ENCODE measurements at places on chromosomes 4 and X. TPM values are rescaled to one million over a fixed set of nuclear protein-coding genes. Genes with fewer than 3 reads are reported as not detected.
A peak's percentile ranks its signal among the peaks of the same experiment; 100 is the strongest.

DNA sequence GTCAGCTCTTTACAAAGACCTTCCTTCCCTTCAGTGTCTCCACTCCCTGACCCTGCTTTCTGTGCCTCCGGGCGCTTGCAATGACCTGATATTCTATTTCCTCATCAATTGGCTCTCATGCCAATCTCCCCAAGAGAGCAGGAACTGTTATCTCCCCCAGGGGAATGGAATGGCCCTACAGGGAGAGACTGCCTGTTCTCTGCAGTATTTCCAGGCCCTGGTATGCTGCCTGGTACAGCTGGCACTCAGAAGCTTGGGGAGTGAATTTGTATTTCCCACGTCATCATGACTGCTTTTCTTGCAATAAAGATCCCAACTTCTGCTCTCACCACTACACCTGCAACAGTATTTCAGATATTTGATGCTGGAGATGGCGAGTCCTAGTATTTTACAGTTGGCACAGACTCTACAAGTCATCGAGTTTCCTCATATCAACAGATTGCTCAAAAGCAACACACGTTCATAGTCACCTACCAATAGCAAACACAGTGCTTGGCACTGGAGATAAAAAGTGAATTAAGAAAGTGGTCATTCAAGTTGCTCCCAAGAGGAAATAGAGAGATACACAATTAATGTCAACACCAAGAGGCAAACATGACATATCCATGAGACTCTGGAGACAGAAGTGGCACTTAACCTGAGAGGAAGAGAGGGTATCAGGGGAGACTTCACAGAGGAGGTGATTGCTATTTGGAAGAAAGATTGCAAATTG, 90.5 kb upstream of the EGFL6 start:
- no peak for DNase-seq

GRCh38 chr4:41013746-41014145, 200.6 kb downstream of the APBB2 start:
- DNase-seq: no peak

Gene ARHGAP6
- 1.4 TPM for total RNA-seq

DNA sequence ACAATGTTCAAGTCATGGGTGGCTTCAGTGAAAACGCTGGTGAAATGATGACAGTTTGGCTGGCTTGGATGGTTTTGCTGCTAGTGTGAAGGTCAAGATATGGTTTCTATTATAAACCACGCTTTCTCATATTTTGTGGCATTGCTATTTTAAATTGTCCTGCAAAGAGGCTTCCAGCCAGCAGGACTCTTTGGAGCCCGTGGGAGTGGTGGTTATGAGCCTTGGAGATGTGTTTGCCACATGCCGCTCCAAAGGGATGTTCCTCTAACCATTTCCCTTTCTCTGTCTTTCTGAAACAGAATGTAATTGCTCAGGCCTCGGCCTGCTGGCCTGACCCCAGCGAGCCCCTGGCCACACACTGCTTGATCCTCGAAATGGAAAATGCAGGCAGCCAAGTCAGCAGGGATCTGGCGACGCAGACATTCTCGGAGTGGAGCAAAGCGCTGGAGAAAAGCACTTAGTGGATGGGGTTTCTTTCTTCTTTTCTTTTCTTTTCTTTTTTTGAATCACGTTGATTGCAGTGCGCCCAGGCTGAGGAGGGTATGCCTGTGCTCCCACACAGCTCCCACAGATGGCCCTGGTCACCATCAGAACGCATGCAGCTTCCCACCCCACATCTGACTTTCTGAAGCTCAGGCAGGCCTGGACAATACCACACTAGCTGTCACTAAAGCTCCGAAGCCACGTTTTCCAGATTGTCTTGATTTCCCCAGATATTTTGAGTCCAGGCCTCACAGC, 114.0 kb downstream of the ENPP6 start:
- DNase-seq: no peak

DNA sequence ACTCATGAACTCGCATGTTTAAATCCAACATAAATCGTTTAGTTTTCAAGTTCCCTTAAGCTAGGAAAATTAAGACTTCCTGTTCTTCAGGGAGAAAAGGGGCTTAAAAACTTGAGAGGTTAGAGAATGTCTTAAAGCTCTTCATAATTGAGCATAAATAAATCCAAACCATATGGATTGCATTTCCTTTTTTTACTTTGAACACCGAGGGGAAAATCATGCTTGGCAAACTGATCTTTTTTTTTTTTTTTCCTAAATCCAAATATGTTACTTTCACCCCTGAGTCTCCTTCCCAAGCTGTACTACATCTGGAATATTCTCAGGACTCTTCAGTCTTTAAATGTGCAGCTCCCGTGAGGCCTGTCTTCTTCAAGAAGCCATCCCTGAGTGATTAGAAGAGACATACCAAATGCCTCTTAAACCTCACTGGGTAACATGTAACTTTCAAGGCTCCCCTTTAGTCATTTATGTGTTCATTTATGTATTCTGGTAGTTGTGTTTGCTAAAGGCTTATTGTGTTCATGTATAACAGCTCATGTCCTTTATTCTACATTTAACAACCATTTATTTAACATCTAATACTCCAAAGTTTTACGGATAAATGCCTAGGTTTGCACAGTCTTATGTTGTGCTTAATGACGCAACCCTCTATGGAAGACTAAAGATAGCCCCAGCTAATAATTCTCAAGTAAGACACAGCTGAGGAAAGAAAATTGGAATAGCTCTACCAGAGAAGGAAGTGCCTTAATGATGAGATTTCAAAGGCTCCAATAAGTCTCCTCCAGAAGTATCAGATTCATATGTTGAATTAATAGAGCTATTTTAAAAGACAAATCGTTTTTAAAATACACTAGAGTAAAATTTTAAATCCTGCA, 107.0 kb downstream of the AGTR2 start:
- no peak for DNase-seq

DNA sequence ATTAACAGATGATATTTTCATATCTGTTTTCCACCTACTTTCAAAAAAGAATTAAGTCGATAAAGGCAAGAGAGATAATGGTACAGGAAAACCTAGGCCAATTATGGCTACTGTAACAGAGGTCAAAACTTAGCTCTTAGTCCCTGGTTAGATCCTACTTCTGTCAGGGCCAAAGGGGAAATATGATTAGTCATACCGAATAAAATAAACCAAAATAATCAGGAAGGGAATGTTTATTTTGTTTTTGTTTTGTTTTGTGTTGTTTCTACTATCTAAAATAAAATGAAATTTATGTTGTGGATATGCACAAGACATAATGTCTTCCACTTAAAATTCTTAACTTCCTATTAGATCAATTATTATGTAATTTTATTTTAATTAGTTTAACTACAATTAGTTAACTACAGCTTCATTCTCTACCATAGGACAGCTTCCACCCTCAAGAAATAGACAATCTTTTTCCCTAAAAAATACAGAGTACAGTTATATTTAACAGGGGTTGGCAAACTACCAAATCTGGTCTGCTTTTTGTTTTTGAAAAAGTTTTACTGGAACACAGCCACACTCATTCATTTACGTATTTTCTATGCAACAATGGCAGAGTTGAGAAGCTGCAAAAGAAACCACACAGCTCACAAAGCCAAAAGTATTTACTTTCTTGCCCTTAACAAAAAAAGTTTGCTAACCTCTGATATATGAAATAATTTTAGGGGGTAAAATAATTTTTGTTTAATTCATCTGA, 25.4 kb downstream of the TMEM47 start:
- no peak for DNase-seq

Gene CACNA1F
- total RNA-seq: not detected

- DNase-seq: no peak
Measured at GRCh38 chrX:154063234-154063633, 34.3 kb downstream of the MECP2 start.

Gene CENPI
- total RNA-seq: 1.8 TPM

Gene HAUS3
- 9.2 TPM for total RNA-seq

Gene SCD5
- total RNA-seq: 22.1 TPM

DNA sequence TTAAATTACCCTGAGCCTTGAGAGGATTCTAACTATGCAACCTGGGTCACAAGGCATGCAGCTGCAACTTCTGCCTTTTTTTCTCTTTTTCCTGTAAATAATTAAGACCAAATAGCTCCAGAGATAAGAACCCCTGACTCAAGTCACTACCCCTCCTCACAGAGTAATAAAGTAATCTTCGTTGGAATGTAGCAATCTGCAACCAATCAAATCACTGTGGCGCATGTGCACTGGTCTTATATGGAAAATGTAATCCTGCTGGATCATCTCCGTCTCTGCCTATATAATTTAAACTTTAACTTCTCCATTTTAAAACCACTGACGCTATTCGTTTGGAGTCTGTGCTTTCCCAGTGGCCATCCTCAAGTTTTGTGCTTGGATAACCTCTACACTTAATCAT, 6.1 kb upstream of the EFHC2 start:
- no peak for DNase-seq

Gene CXorf49
- 80.7 TPM for total RNA-seq

DNA sequence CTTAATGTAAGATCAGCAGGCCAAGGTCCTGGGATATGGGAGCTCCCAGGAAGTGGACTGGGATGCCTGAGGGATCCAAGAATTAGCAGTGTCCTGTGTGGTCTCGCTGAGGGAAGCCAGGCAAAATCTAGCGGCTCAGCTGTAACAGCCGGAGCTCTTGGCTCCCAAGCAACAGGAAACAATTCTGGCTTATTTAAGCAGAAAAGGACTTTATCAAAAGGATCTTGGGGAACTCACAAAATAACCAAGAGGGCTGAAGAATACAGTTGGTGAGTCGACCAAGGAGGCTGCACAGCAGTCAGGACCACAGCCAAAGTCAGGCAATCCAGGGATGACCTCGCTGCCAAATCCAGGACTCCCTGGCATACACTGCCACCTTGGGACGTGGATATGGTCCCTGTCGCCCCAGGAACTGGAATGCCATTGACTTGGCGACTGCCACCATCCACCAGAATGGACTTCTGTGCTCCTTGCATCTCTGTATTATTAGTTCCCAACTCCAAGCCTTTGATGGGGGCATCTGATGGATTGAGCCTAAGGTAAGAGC, 165.3 kb upstream of the BCOR start:
- no peak for DNase-seq

GRCh38 chr4:60368986-60369385, 831.1 kb upstream of the ADGRL3 start:
- no peak for DNase-seq

Gene GLRB
- 11.6 TPM for total RNA-seq

Gene HGFAC
- total RNA-seq: not detected

- DNase-seq: no peak
Measured at GRCh38 chrX:8245411-8245810, 74.3 kb upstream of the VCX2 start.

DNA sequence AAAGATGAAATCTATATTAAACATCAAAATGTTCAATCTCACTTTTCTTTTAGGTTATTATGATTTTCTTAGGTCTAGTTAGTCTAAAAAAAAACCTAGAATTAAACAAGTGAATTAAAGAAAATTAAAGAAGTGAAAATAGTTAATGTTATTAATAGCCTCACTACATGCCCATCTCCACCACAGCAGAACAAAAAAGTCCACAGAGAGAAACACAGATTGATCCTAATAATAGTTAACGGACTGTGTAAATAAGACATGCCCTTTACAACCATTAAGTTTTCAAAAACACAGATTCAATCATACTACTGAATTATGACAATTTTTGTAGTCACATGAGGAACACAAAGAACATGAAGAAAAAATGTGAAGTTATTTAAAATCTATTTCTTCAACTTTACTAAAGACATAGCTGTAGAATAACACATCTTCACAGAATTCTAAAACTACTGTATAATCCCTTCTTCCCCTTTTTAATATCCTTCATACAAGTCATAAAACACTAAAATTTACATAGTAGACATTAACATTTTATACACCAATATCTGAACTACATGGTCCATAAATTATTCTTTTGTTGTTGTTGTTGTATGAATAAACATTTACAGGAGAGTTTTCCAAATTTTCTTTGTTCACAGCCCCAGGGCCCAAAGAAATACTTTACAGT, 15.3 kb downstream of the HELQ start:
- DNase-seq: no peak

DNA sequence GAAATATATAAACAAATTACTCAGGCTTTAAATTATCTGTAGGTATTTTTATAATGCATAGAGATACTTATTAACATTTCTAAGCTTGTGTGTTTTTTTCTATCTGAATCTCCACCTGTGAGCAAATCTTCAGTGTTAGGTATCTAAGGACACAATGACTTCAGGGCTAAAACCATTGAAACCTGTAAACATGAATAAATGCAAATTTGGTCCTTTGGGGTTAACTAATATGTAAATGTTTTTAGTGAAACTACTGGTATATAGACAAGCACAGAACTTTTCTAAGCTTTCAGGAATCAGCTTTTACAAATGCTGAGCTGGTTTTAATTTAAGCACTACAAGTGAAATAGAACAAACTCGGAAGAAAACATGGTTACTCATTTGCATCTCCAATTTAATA, 147.9 kb downstream of the FBXO8 start:
- no peak for DNase-seq

DNA sequence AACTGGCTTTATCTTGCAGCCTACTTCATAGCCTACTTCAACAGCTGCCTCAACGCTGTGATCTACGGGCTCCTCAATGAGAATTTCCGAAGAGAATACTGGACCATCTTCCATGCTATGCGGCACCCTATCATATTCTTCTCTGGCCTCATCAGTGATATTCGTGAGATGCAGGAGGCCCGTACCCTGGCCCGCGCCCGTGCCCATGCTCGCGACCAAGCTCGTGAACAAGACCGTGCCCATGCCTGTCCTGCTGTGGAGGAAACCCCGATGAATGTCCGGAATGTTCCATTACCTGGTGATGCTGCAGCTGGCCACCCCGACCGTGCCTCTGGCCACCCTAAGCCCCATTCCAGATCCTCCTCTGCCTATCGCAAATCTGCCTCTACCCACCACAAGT, 4.0 kb downstream of the GPR50 start:
- DNase-seq: no peak

GRCh38 chr4:153151535-153152455, 52.4 kb upstream of the TRIM2 start:
- peak; percentile 71 for DNase-seq

- DNase-seq: no peak
Measured at GRCh38 chr4:84582988-84583875, at the start of gene CDS1. CDS1 (plus strand) TSS chr4:84583127; CDS start chr4:84583402, 275 bp downstream.

Gene STBD1
- total RNA-seq: 7.4 TPM

DNA sequence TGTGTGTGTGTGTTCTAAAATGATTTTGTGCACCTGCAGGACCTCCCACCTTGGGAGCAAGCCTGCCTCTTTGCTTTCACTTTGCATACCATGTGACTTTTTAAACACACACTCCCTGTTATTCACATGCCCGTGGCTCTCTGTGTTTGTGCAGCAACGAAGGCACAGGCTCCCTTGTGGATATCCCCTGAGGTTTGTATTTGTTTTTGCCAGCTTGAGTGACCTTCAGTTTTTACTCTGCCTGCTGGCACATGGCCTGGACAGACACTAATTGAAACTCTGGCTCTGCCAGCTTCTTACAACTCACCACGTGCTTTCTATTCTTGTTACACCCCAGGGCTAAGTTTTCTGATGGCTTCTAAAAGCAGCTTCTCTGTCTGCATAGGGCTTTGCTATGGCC, 885.8 kb downstream of the SH3BGRL start:
- no peak for DNase-seq

Gene SEC24B
- total RNA-seq: 25.2 TPM

GRCh38 chr4:15130441-15130840, 128.2 kb downstream of the CPEB2 start:
- no peak for DNase-seq

Gene GYPE
- 0.34 TPM for total RNA-seq

Data from kidney epithelial cell (primary cell).